CD4-positive, alpha-beta T cell treated with Interleukin-10 for 1 hour (primary cell): ENCODE measurements at places on chromosomes 6 and 20.
A peak's percentile ranks its signal among the peaks of the same experiment; 100 is the strongest.

- DNase-seq: no peak
These were observed 241.8 kb upstream of the PRDM1 start for GRCh38 chr6:105844275-105844883.

DNA sequence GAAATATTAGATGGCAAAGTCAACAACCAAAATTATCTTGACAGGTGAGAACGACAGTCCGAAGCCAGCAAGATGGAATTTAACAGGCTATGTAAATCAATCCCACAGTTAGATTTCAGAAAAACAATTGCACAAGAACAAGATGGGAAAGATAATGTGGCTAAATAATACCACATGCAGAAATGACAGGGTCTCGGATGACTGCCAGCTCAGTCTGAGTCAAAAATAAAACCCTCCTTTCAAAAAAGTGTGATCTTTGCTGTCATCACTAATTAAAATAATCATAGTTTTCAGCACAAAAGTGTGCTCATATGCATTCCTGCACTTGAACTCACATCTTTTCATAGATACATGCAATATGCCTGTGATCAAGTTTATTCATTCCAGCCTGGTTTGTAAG lies 25.9 kb downstream of the FOXQ1 start:
- DNase-seq: no peak

- no peak for DNase-seq
These were observed 114.3 kb downstream of the COL19A1 start for GRCh38 chr6:69980624-69981023.

DNA sequence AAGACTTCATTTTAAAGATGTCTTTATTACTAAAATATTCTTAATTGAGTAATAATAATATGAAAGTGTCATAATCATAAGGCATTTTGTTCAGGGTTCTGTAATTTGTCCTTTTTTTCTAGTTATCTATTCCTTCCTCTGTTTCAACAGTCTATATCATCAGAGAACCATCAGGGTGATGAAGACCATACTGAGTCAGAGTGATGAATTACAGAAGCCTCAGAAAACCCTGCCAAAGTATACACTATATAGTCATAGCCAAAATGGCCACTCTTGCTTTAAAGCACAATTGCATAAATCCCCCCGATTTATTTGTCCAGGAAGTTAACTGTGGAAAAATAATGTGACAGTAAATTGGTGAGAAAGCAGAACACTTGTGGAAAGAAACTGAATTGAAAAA lies 735.0 kb downstream of the EPHA7 start:
- no peak for DNase-seq

- DNase-seq: no peak
These were observed 73.0 kb downstream of the GFRA4 start for GRCh38 chr20:3590164-3590563.

DNA sequence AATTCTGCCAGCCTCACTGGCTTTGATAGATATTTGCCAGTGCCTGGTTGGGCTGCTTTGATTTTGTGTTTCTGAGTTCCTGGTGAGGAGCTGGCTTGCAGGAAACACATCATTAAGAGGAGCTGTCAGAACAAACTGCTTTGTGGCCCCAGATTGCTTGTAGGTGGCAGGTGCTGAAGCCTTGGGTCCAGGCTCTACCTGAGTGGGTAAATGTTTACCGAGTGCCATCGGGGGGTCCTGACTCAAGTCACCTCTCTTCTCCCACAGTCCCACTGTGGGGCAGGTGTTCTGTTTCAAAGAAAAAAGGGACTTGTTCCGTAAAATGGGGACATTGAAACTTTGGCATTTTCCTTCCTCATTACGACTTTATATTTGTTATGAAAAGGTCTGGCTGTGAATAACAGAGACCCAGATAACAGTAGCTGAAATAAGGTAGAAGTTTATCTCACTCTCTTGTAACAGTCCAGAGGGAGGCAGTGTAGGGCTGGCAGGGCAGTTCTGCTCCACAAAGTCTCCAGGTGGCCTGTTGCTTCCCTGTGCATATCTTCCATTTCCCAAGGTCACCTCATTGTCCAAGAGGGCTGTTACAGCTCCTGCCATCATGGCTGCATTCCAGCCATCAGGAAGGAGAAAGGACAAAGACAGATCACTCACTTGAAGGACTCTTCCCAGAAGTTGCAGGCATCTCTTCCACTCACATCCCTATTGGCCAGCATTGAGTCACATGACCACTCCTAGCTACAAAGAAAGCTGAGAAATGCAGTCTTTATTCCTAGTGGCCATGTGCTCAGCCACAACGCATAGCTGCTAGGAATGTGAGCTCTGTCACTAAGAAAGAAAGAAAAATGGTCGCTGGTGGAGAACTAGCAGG lies 149.9 kb upstream of the KCNG1 start:
- DNase-seq: no peak

DNA sequence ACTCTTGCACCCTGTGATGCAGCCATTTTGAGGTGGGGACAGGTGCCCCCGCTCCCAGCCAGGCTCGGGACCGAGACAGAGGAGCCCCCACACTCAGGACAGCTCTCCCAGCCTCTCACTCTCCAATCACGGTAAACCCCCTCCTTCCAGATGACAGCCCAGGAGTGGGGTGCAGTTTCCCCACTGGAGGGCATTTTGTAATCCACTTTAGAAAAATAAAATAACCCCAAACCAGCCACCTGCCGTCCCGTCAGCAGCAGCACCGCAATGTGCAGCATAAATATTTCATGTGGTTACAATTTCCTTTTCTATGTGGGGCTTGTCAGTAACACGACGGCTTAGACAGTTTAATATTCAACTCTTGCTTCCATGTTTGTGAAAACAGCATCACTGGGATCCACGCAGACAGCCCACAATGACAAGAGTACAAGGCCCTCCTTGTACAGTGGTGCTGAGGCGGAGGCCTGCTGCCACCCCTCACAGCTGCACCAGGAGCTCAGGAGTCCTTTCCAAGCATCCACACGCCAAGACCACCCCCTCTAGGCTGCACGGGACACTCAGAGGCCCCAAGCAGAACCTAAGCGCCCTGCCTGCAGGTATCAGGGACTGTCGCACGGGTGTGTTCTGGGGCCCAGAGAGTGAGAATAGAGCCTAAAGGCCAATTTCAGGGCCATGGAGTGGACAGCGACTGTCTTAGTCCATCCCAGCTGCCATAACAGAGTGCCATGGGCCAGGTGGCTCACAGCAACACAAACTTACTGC lies 116.7 kb downstream of the JPH2 start:
- peak; percentile 63 for DNase-seq

- DNase-seq: peak; percentile 49
These were observed 249.7 kb downstream of the GMPR start for GRCh38 chr6:16487996-16488674.

DNA sequence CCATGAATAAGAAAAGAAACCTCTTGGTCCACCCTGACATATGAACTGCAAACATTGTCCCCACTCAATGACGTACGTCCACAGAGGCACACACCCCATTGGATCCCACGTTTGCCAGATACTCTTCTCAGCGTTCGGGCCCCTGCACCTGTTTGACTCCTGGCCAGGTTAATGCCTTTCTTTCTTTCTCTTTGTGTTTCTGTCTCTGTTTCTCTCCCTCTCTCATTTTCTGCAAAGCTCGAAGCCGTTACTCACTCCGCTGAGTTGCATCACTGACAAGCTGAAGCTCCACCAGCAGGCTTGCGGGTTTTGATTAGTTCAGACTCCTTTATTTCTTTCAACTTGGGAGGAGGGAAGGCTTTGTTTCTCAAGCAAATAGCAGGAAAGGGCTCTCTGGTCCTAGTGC lies 135.5 kb upstream of the SUPT3H start:
- no peak for DNase-seq

DNA sequence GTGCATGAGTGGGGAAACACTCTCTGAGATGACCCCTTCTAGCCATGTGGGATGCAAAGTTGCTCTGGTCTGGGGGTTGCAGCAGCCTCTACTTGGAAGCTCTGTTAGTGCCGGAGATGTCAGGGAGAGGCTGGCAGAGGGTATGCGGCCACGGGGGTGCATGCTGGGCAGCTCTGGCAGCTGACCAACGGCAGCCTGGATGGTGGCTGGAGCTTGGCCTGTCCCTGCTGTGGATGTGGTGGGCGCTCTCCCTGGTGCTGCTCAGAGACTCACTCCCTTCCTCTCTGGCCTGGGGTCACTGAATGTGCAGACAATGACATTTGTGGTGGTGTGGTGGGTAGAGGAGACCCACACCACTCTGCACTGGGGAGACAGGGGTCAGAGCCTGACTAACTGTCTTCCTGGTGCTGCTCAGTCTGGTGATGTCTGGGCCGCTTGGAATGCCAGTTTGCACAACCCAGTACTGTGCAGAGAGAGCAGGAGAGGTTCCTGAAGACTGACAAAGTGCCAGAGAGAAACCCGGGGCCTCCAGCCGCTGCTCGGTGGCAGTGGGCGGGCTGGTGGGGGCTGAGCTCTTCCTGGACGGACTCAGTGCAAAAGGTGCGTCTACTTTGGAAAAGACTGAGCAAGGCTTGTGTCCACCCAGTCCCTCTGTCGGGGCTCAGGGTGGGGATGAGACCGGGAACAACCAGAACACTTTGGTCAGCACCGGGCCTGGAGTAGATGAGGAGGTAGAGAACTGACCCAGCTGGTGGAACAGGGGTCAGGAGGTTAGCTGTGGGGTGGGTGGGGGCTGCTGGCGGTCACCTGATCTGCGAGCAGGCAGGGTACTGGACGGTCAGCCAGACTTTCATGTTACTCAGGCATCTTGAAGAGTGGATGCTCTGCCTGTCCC lies 2.7 kb downstream of the MYT1 start:
- DNase-seq: no peak

- DNase-seq: no peak
These were observed 188.2 kb downstream of the ZFP64 start for GRCh38 chr20:52003415-52003814.

DNA sequence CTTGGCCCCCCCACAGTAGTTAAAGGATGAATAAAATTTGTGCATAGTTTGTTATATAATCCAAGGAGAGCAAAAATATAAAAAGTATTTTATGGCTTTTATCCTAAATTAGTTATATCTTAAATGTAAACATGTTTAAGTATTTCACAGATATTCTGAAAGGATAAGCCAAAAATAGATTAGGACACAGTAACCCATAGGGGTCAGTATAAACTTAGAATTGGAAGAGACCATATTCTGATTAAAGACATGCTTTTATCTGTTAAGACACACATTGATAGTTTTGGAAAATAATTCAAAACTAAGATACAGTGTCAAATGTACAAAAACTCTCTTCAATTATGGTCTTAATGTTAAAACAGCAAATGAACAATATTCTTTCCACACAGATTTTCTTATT lies 4.5 kb upstream of the SERINC1 start:
- peak; percentile 37 for DNase-seq
